Progenitor cell of endocrine pancreas (in vitro differentiated cells): ENCODE measurements at places on chromosomes 11 and 22.

GRCh38 chr22:25382762-25383161, 163.3 kb downstream of the CRYBB2 start:
- no peak for DNase-seq

- DNase-seq, result peak; percentile 48
Measured at GRCh38 chr11:35617687-35618496, at the start of gene FJX1. Gene FJX1, plus strand, starts transcription at chr11:35618460. Its CDS starts 177 bp downstream, at chr11:35618637.

DNA sequence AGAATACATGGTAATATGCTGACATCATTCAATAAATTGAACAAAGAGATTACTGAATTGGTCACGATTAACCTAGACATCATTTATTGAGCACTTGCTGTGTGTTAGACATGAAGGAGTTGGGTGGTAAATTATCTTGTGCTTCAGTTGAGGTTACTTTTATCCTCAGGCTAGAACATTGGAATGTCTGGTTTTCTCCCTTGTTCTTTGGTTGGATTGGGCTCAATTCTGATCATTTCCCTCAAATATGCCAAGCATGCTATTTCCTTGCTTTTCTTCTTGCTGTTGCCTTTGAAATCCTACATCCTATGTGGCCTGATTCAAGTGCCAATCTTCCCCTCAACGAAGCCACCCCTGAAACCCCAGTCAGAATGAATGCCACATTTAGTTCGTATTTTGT, 65.8 kb downstream of the DEUP1 start:
- DNase-seq, result no peak

DNA sequence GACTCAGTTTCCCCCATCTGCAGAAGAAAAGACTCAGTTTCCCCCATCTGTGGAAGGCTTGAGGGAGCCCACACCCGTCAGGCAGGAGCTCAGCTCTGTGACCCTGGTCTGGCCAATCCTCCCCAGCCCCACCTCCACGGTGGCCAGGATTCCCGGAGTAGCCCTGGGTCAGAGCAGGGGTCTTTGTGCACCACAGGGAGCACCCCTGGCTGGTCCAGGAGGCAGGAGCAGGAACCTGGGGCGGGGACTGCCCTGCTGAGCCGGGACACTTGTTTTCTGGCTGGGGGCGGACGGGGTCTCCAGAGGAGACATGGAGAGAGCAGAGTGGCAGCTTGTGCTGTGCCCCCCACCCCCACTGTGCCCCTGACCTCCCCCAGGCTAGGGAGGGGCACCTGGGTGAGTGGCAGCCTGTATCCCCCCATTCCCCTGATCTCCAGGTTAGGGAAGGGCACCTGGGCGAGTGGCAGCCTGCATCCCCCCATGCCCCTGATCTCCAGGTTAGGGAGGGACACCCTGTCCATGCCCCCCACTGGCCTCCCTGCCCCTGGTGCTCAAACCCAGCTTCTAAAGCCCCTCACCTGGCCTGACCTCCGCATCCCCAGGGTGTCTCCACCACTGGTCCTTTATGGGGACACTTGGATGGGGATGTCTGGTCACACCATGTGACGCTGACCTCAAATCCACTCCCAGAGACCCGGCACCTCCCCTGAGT, 18.8 kb downstream of the IL17REL start:
- no peak for DNase-seq

DNA sequence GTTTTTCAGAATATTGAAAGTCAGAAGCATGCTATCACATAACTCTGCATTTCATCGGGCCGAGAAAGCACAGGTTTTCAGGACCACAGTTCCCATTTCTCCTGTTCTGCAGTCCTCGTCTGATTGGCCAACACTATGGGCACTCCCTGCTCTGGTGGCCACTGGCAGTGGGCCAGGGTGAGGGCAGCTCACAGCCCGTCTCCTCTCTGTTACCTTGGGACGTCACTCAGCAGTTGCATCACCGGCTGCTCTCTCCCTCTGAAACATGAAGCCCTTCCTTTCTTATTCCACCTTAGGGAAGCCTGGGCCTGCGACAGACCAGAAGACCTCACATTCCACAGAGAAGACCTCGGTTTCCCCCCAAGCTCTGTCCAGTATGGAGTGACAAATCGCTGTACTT, 11.4 kb upstream of the MICAL3 start:
- no peak for DNase-seq

DNA sequence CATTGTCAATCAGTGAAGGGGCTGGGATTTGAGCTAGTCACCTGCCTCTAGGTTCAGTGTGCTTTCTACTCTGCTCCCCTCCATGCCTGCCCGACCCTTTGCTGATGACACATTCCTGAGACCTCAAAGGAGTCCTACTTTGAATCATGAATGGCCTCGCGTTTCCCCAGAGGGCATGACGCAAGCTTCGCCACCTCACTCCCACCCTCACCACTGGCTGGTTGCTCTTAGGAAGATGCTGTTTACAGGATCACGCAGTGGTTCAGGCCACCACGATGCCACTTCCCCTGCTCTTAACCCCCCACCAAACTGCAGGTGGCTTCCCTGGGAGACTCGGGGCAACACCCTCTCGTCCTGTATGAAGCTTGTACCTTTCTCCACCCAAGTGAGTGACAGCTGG, 62.9 kb upstream of the B3GAT1 start:
- no peak for DNase-seq

DNA sequence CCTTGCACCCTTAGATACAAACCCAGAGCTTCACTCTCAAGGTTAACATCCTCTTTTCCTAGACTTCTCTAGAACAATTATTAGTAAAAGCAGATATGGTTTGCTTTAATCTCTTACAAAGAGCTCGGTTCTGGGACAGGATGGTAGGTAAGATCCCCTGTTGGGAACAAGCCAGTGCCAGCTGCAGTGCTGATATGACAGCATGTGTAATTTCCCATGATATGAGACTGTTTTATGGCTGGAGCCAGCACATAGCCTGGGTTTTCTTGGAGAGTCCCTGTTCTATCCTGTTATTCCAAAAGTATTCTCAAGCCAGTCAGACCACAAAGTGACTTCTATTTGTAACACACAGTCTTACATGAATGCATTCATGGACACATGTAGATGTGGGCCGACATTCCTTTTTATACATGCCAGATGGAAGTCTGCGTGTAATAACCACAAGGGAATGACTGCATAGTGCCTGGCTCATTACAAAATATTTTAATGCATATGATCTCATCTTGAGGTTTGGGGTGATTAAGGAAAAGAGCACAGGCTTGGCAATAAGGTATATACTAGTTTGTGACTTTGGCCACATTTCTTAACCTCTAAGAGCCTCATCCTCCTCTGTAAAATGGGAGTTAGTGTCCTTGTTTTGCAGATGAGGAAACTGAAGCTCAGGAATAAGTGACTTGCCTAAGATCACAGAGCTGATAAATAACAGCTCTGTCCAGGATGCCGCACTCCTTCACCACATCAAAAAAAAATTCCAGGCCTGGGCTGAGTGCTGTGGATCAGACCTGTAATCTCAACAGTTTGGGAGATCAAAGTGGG, 21.8 kb downstream of the CLMP start:
- DNase-seq, result no peak

- no peak for DNase-seq
Measured at GRCh38 chr22:49792107-49792506, 35.6 kb downstream of the BRD1 start.

- no peak for DNase-seq
Measured at GRCh38 chr22:25094579-25094978, 105.1 kb upstream of the CRYBB3 start.

- DNase-seq, result no peak
Measured at GRCh38 chr22:20979940-20980453, 2.1 kb upstream of the LZTR1 start.

GRCh38 chr22:23063539-23064380, 6.6 kb upstream of the GNAZ start:
- DNase-seq, result no peak

DNA sequence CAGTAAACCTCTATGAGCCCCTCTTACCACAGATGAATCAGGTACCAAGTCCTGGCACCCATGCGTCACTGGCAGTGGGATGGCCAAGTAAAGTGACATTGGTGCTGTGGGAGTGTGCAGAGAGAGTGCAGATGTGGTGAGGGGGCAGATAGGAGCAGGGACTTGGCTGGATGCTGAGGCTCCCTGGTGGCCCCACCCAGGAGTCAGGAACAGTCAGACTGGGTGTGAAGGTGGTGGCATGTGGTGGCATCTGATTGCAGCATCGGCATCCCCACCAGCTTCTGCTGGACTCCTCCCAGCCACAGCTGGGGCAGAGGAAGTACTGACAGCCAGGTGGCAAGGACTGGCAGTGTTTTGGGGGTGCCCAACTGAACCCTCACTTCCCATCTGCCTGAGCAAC, 11.4 kb downstream of the DGAT2 start:
- no peak for DNase-seq

DNA sequence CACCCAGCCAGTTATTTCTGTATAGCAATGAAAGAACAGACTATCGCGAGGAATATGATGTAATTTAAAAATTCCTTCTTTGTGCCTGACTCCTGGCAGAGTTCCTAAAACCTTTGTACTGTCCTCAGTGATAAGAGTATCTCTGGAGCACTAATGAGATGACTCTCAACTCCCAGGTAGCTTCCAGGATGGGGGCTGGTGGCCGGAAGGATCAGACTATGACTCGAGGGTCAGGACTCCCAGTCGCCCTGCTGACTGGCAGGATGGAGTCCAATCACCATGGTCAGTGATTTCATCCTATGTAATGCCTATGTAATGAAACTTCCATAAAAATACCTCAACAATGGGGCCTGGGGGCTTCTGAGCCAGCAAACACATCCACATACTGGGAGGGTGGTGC, 135.1 kb downstream of the SHANK2 start:
- DNase-seq, result no peak

DNA sequence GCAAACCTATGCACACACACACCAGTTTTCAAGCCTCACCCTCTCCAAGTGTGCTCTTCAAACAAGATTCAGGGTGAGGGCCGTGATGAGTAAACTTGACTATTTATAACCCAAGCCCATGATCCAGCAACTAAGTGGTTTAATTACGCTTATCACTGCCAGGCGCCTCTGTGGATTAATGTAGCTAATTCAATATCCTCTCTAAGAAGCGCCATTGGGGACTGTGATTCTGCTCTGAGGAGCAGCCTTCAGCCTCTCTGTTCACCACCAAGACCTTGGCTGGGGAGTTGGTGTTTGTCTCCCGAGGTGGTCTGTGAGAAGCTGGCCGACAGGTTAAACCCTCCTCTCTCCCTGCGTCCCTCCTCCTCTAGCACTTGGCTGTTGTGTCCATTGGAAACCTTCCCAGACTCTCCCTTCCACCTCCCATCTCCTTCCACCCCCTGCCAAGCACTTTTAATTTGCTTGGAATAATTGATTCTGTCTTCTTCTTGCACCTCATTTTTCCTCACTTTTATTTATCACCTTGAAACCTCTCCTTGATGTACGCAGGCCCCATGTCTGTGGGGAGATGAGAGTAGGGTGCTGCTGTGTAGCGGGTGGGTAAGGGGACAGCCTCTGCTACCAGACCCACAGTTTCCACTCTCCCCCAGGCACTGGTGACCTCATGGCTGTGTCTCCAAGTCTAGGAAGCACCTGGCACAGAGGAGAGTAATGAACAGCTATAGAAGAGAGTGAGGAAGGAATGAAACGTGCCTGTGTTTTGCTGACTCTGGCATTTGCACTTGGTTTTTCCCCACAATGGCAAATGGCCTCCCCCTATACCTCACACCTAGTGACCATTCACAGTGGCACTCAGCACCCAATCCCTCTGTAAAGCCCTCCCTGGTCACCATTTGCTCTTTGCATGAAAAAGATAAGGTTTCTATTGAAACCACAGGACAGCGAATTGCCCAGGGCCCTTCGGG, 236.6 kb downstream of the GRIK4 start:
- DNase-seq, result no peak

DNA sequence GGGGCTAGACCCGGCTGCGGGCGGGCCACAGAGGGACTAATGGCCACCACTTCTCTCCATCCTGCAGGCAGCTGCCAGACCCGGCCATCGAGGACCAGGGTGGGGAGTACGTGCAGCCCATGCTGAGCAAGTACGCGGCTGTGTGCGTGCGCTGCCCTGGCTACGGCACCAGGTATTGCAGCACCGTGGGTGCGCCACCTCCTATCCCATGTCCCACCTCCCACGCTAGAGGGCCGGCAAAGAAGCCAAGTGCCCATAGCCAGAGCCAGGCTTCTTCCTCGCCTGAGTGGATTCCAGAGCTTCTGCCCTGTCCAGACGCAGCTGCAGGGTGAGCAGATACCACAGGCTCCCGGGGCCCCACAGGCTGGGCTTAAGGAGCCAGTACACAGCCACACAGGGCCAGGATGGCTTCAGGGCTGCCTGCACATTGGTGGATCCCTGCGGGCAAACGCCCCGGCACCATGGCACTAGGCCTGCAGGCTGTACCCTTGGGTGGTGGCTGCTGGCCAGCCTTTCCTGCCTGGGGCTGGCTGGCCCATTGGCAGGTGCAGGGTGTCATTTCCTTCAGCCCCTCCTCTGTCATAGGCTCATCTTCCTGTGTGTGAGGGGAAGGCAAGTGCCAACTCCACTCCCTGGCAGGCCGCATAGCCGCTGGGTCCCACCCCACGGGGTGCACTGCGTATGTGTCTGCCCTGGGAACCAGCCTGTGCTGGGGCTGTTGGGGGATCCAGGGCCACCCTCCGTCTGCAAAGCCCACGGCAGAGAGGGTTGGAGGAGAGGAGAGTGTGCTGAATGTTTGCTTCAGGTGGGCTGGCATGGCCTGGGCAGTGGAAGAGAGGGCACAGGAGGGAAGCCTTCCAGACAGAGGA, 16.5 kb upstream of the DGCR8 start:
- no peak for DNase-seq

DNA sequence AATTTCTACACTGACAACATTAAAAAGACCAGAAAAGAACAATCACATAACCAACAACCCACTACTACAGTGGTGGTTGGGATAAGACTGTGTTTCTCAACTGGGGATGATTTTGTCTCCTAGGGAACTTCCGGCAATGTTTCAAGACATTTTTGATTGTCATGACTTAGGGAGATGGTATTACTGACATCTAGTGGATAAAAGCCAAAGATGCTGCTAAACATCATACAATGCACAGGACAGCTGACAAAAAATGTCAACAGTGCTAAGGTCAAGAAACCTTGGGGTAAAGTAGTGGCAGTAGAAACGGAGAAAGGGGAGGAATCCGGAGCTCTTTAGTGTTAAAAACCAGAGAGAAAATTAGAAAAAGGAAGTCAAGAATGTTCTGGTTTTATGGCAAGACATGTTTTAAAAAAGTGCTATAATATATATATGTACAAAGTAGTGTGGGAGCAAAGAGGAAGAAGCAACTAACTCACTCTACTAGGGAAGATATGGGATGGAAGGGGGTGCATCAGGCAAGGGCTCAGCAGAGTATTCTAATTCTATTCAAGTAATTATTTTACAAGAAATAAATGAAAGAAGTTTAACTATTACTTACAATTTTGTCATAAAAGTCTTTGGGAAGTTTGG, 37.2 kb downstream of the CKAP5 start:
- no peak for DNase-seq

DNA sequence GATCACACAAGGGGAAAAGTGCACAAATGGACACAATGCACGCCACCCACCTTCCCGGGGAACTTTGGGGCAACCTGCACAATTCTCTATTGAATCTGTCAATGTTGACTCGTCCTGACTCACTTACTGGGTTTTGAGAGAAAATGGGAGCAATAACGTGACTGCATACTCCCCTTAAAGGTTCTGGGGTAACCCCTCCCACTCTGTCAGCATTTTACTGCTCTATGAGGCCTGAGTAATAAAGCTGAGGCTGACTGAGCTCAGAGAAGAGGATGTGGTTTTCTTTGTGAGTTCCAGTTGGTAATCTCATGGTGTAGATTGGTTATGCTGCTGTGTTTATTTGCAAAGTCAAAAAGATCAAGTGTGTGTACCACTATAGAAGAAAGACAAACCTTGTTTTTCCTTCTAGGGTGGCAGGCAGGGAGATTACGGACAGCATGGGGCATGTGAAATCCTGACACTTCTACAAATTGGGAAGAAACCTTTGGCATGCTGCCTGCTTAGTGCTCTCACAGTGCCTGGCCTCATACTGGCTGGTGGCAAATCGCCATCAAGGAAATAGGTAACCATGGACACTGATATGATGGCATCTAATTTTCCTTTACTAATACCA, 16.1 kb upstream of the APOA1 start:
- no peak for DNase-seq
